ENCODE measurements at places on chromosomes 7 and 10.
A peak's percentile ranks its signal among the peaks of the same experiment; 100 is the strongest.

- DNase-seq, result no peak
Measured at GRCh38 chr7:91043186-91043585, 221.0 kb upstream of the FZD1 start.

GRCh38 chr7:43054052-43054722, 58.3 kb upstream of the HECW1 start:
- no peak for DNase-seq

DNA sequence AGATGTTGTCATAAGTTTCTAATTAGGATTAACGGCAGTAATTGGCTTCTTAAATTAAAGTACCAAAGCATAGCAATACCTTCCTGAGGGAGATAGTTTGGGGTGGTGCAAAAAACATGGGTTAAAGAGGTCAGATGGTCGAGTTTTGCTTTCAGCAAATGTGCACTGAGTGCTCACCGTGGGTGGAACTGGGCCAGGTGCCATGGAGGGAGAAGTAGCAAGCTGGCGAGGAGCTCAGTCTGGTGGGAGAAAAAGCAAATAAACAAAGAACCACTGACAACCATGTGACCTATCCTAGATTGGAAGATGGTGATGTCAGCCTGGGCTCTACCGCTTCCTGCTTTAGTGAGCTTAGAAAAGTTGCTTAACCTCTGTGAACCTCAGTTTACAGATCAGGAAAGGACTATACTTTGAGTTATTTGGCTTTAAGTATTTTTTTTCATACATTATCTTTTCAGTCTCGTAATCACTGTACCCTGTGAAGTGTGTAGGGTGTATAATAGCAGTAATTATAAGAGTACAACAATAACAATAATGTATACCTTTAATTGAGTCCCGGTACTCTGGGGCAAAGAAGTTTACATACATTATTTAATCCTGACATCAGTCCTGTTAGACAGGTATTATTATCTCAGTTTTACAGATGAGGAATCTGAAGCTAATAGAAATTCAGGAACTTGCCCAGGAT, 69.0 kb upstream of the PDCD4 start:
- peak; percentile 71 for DNase-seq

- no peak for DNase-seq
Measured at GRCh38 chr7:74138334-74138867, 35.8 kb upstream of the EIF4H start.

GRCh38 chr10:34198953-34199352, 616.1 kb downstream of the PARD3 start:
- no peak for DNase-seq

DNA sequence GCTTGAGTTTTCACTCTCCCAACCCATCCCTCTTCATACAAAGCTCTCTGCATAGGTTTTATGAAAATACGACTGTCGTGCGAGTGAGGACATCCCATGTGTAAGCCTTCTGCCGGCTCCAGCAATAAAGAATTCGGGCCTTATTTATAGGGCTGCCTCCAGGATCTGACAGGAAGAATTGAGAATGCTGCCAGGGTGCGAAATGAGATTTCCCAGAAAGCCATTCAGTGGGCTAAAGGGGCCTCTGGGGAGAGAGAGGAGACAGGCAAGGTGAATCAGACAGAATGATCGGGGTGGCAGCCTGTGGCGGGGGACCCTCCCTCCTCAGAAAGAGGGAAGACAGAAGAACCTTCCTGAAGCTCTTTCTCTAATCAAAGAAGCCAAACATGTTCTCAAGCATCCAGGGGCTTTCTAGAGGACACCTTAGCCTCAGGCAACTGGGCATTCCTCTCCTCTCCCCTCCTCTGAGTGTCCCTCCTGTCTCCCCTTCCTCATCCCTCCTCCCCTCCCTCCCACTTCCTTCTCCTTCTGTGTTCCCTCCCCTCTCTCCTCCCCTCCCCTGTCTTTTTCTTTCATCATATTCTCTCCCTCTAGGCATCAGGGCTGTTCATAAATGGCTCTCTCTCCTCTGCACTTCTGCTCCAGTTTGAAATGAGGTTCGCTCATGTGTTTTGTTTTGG, 410.9 kb downstream of the TYW1 start:
- DNase-seq, result no peak

DNA sequence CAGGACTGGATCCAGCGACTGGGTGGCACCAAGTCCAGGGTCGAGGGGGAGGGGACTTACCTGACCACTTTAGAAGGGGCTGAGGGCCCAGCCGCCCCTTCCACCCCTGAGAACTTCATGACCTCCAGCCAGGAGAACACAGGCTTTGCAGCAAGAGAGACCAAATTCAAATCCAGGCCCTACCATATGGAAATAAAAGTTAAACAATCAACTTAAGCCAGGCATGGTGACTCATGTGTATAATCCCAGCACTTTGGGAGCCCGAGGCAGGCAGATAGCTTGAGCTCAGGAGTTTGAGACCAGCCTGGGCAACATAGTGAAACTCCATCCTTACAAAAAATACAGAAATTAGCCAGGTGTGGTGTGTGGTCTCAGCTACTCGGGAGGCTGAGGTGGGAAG, 61.9 kb downstream of the COL13A1 start:
- no peak for DNase-seq

GRCh38 chr7:130553398-130554029, 61.6 kb downstream of the MEST start:
- DNase-seq, result no peak

DNA sequence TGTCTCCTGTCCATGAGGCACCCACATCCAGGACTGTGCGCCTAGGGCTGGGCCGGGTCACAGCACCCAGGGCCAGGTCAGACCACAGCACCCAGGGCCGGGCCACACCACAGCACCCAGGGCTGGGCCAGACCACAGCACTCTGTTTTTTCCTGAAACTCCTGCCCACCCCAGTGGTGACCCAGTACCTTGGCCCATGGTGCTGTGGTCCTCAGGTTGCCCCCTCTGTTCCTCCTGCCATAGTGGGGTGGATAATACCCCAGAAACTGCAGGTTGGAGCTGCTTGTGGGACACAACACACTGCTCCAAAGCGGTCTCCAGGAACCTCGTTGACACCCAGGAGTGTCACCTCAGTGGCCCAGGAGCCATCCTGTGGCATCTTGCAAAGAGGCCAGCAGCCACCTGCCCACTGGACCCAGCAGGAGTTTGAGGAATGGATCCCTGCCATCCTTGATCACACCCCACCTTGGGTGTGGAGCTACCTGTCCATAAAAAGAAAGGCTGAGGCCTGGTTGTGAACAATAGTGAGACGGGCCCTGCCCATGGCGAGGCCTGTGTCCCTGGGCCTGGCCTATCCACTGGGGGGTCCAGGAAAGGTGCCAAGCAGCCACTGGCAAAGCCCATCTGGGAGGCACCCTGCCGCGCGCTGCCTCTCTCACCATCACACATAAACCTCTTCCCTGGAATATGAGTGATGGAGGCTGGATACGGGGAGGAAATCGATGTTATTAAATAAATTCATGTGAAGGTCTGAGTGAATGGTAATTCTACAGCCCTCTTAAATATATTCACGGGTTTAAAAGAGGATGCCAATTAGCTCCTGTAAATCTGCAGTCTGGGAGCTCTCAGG, 89.0 kb downstream of the NKX6-2 start:
- DNase-seq, result no peak

DNA sequence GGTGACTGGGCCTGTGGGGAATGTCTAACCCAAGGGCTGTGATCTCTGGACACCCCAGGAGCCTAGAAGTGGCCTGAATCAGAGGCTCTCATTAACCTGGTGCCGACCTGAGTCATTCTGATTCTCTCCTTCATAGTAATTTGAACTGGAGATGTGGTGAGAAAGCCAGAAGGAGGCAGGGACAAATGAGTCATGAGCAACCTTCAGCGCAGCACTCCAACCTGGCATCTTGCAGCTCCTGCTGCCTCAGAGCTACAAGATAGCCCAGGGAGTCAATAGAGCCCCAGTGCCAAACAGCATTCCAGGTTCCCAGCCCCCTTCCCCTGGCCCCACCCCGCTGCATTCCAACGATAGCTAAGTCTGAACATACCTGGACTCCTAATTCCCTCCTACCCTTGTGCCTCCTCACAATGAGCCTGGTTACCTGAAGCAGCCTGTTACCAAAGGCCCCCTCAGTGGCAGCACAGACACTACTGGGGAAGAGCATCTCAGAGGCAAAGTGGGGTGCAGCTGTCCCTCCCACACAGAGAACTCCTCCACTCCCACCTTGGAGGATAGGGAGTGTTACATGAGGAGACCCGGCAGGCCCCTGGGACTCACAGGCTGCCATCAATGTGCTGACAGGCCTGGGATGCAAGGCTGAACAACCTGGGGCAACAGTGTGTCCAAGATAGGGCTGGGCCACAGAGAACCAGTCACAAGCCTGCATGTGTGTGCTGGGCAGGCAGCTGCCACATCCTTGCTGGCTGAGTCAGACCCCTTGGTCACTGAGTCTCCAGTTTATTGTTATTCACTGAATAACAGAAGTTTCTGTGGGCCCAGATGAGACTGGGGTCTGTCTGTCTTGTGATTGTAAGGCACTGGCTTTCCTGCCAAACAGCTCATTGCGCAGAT, 76.8 kb upstream of the LEP start:
- no peak for DNase-seq

GRCh38 chr7:93117327-93117726, 452 bp downstream of the SAMD9 start:
- no peak for DNase-seq

- DNase-seq, result no peak
Measured at GRCh38 chr10:130719448-130719752, 583.2 kb downstream of the GLRX3 start.

- no peak for DNase-seq
Measured at GRCh38 chr7:26954951-26955350, 90.6 kb upstream of the SKAP2 start.

DNA sequence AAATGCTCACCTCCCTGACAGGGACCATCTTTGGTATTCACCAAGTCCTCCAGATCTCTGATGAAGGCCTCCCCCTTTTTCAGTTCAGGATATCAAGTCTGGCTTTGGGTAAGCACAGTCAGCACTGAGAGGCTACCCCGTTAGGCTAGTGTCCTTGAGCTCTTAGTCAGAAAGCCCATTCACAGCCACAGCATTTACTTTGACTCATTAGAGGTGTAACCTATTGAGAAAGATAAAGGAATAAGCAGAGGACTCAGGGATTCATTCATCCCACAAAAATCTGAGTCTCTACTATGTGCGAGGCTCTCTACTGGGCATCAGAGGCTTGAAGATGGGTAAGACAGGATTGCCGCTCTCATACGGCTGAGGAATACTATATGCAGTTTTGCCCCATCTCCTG, 14.0 kb upstream of the RAMP3 start:
- DNase-seq, result no peak

DNA sequence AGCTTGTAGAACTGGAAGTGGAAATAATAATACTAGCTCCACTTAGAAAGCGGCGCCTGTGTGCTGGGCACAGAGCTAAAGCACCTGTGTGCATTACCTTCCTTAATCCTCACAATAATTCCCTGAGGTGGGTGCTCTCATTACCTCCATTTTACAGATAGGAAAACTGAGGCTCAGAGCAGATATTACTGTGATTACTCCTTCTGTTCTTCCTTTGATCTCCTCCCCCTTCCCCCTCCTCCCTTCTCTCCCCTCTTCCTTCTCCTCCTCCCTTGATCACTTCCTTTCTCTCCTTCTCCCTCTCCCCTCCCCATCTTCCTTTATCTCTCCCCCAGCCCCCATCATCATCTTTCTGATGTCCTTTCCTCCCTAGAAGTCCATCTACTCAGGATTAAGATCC, 55.0 kb downstream of the C10orf105 start:
- no peak for DNase-seq

GRCh38 chr10:104446151-104446550, 92.5 kb downstream of the CFAP58 start:
- no peak for DNase-seq

DNA sequence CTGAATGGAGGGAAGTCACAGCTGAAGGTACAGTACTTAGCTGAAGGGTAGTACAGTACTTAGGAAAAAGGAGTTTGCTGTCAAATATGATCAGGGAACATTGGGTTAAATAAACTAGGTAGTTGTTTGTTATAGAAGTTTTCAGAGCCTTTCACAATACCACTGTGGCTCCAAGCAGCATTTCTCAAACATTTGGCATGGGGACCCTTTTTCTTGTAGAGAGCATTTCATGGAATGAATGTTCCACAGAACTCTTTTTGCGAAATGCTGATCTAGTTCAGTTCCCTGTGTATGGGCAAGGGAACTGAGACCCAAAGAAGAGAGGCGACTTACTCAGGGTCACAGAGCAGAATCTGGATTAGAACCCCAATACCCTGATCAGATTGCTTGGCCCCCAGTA, 31.5 kb upstream of the DDX50 start:
- DNase-seq, result no peak

DNA sequence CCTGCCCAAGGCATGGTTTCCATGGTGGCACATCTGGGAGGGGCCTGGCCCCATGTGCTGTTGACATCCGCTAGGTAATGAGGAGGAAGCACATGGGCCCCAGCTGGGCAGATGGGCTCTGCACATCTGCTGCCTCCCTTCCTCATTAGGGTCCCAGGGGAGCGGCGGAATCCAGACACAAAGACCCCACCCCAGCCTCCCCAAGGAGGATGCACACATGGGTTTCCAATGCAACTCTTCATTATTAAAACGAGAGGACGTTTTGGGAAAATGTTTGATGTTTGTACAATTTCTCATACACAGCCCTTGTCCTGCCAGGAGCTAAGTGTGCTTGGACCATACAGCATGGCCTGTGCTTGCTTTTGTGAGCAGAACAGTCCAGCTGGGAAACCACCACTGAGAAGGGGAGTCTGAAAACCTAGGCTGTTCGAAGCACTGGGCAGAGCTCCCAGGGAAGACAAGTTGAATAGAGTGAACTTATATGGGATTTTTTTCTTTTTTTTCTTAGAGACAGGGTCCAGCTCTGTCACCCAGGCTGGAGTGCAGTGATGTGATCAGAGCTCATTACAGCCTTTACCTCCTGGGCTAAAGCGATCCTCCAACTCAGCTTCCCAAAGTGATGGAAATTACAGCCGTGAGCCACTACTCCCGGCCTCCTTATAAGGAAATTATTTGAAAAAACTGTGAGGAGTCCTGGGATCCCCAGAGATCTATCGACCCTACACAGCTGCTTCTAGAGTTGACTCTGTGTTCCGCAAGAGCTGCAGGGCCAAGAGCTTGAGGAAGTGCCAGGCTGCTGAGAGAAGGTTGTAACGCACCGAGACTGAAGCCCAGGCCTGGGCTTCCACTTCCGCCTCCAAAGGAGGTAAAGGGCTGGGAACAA, 23.4 kb downstream of the FAM107B start:
- DNase-seq, result peak; percentile 81

GRCh38 chr10:132899054-132899750, 43.2 kb downstream of the CFAP46 start:
- DNase-seq, result no peak

- DNase-seq, result peak; percentile 26
Measured at GRCh38 chr7:50466815-50467585, 16.9 kb upstream of the FIGNL1 start.

- DNase-seq, result no peak
Measured at GRCh38 chr7:106591146-106591545, 69.8 kb downstream of the CCDC71L start.

- DNase-seq, result no peak
Measured at GRCh38 chr10:17652585-17652984, 8.6 kb downstream of the STAM start.

GRCh38 chr7:158617737-158618128, 30.1 kb upstream of the PTPRN2 start:
- DNase-seq, result no peak

- DNase-seq, result no peak
Measured at GRCh38 chr7:11775401-11775800, 56.6 kb downstream of the THSD7A start.

- DNase-seq, result no peak
Measured at GRCh38 chr10:17660921-17661320, 17.0 kb downstream of the STAM start.

GRCh38 chr7:50793947-50794570, 11.4 kb upstream of the GRB10 start:
- no peak for DNase-seq

GRCh38 chr7:99828811-99829210, 998 bp downstream of the CYP3A43 start:
- peak; percentile 28 for DNase-seq
